NCI-H2227 treated with DMSO at 0.1 percent for 48 hours (cell line): ENCODE measurements at places on chromosomes 13 and 19.
A peak's percentile ranks its signal among the peaks of the same experiment; 100 is the strongest.

DNA sequence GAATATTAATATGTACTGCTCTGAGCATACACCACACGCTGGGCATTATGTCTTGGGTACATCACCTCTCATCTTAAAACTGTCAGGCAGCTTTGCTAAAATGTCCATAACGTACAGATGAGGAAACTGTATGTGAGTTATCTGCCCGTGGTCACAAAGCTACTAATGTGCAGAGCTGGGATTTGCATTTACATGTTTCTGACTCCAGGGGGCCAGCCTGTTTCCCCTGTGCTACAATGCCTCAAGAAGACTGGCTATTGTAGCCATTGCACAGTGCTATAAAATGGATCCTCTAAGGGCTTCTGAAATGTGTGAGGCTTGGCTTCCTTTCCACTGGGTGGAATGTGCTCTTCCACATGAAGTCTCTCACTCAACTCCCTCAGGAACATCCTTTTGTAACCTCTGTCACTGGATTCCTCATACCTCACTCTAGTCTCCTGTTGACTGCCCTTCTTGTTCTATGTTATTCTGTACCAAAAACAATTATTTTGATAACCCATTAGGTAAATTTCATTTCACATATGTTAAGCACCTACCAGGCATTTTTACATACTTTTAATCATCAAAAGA, 95.6 kb upstream of the HTR2A start:
- DNase-seq = no peak

DNA sequence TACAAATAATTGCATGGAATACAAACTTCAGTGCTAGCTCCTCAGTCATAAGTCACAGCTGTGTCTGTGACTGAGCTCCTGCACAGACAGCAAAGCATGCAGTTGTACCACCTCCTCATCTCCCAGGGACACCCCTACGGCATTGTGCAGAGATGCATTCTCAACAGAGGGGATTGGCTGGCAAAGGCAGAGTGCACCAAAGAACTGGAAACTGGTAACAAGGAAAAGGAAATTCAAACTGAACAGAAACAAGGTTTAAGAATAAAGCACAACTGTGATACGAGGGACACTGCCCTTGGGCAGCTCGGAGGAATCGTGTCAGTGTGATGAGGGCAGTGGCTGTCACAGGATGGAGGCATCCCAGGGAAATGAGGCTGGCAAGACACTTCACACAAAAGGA, 126.1 kb upstream of the SOX1 start:
- no peak for DNase-seq

GRCh38 chr13:44573071-44573470, 3.1 kb downstream of the TSC22D1 start:
- no peak for DNase-seq

DNA sequence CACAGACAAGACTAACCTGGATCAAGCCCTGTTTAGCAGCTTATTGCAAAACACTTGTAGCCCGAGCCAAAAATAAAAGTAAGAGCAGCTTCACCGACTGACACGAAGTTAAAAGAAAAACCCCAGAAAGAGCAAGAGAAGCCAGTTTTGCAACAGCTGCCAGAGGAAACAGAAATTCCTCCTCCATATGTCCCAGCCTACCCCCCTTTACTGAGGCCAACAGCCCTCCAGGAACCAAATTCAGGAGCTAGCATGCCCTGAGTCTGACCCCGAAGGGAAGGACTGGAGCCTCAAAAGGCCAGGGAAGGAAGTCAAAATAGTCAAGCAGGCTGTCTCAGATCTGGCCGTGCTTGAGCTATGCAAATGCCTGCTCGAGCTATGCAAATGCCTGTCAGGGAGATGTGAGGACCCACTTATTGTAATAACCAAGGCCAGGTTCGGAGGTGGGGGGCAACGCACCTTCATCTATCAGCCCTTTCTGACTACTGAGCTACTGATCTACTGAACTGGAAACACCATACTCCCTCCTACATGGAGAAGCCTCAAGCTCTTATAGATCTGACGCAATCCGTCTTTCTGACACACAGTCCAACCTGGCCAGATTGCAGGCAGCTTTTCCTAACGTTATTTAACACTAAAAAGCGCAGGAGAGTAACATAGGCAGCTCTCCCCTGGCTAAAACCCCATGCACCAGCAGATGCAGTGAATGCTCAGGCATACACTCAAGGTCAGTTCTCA, 6.7 kb downstream of the SIGLEC11 start:
- no peak for DNase-seq

GRCh38 chr19:29371251-29372090, 154.3 kb upstream of the VSTM2B start:
- no peak for DNase-seq

DNA sequence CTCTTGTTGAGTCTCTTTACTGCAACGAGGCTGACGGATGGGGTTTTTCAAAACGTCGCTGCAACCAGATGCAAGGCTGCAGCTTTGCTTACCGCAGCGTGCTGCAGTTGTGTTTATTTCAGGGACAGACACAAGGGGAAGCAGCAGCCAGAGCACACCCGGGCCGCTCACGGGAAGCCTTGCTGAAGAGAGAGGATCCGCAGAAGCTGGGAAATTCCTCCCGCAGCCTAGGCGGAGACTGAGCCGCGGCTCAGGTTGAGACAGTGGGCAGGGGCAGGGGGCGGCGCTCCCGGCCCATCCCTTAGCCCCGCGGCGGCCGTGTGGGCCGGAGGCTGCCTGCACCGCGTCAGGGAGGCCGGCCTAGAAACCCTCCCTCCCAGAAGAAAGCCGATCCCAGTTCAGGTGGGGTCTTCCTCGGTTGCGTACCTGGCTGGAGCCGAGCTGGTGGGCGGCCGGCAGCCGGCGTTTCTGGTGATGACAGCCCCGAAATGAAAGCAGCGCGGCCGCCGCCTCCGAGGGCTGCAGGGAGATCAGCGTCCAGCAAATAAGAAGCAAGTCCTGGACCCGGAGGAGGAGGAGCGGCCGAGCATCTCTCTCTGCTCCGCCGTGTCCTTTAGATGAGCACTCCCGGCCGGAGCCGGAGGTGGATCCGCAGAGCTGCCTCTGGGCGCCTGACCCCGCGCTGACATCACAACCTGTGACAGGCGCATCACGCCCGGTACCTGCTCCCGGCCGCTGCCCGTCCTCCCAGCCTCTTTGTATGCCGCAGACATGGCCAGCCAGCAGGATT, at the start of gene FRY:
FRY (plus strand) TSS at position 750 of the 790 bp plus-strand sequence; CDS start at position 772, 22 bp downstream.
- DNase-seq = peak; percentile 60

DNA sequence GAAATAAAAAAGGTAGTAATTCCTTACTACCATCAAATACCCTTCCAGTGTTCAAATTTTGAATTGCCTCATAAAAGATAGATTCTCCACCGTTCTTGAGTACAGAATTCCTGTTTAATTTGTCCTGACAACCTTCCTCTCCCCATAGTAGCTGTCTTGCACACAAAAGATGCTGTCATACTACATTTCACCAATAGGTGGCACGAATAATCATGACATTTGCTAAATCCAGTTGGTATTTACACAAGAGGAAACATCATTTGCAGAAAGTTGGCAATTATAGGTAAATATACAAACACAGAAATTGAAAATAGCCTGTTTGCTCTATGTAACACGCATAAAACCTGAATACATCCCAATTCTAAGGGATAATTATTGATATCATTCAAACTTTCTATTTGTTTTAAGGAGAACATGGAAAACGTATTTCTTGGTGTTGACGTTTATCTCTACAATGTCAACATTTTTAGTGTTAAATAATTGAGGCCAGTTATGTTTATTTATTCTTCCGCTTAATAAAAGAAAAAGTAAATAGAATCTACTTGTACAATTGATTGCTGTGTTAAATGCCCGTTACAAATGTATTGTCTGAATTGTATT, 58.3 kb upstream of the CLDN10 start:
- peak; percentile 13 for DNase-seq

- no peak for DNase-seq
These were observed 33.3 kb upstream of the SCEL start for GRCh38 chr13:77502104-77502720.

DNA sequence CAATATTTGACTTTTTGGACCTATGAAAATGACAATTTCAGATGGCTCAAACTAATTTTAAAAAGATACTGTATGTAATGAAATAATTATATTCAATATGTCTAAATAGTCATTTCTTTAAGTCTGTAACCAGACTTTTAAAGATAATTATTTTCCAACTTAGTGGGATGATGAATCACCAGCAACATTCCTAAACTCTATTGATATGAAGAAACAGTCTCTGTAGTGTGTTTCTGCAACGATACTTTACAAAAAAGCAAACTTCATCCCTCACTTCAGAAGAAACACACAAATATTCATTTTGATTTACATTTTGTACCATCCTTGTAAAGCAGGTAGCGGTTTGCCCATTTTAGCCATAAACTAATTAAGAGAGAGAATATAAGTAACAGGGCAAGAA, 417.4 kb downstream of the EFNB2 start:
- no peak for DNase-seq

GRCh38 chr13:30745906-30746686, 10.8 kb downstream of the ALOX5AP start:
- no peak for DNase-seq

DNA sequence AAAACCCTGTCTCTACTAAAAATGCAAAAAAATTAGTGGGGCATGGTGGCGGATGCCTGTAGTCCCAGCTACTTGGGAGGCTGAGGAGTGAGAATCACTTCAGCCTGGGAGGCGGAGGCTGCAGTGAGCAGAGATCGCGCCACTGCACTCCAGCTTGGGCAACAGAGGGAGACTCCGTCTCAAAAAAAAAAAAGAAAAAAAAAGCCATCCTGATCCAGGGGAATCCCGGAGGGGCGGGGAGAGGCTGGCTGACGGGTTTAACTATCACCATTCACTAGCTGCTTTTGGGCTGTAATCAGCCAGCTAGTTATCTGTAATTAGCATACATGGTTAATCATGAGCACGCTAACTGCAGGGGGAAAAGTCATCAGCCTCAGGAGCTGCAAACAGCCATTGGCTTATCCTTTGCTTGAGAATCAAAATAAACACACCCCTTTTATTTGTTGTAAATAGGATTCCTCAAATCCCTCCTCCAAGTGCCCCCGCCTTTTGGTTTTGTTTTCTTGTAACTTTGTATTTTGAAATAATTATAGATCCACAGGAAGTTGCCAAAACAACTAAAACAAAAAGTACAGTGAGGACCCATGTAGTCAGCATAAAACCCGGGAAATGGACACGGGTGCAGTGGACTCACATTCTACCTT, 9.6 kb downstream of the FSD1 start:
- DNase-seq = no peak

DNA sequence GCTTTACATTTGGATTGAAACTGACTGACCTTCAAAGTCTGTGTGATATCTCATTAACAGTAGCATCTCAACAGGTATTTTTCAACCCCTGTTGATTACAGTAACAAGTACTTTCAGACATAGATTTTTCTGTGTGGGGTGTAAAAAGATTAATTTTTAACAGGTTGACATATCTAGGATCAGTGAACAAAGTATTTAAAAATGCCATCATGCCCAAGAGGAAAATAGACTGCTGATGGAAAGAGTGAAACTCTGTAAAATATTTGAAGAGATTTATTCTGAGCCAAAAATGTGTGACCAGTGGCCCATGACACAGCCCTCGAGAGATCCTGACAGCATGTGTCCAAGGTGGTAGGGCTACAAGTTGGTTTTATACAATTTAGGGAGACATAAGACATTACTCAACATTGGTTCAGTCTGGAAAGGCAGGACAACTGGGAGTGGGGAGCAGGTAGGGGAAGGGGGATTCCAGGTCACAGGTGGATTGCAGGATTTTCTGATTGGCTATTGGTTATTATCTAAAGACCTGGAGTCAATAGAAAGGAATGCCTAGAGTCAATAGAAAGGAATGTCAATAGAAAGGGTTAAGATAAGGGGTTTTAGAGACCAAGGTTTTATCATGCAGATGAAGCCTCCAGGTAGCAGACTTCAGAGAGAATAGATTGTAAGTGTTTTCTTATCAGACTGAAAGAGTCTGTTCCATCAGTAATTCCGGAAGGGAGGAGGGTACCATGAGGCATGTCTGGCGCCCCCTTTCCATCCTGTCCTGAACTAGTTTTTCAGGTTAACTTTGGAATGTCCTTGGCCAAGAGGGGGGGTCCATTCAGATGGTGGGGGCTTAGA, 29.1 kb downstream of the TNFRSF19 start:
- DNase-seq = no peak

- no peak for DNase-seq
These were observed 903.1 kb upstream of the SPRY2 start for GRCh38 chr13:81244011-81244410.

- DNase-seq = no peak
These were observed 121.8 kb upstream of the VSTM2B start for GRCh38 chr19:29404015-29404414.

DNA sequence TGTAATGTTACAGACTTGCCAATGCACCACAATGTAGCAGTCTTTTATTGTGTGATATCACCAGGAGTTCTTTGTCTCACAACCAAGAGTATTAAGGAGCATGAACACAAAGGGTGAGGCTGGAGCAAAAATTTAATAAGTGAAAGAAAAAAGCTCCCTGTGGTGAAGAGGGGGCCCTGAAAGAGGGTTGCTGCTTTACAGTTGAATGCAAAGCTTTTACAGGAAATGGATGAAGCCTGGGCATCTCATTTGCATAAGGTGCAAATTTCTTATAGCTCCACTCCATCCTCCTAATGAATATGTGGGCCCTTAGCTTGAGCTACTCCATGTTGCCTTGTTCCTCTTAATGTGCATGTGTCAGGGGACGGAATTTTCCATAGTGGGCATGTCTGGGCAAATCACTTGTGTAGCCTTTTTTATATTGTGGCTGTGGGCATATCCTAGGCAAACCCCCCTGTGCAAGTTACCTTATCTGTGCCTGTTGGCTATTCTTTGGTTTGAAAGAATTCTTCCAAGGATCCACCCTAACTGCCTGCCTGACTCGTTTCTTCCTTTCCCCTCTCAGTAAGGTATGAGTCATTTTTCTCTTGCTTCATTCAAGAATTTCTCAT, 45.3 kb upstream of the TRPC4 start:
- no peak for DNase-seq

DNA sequence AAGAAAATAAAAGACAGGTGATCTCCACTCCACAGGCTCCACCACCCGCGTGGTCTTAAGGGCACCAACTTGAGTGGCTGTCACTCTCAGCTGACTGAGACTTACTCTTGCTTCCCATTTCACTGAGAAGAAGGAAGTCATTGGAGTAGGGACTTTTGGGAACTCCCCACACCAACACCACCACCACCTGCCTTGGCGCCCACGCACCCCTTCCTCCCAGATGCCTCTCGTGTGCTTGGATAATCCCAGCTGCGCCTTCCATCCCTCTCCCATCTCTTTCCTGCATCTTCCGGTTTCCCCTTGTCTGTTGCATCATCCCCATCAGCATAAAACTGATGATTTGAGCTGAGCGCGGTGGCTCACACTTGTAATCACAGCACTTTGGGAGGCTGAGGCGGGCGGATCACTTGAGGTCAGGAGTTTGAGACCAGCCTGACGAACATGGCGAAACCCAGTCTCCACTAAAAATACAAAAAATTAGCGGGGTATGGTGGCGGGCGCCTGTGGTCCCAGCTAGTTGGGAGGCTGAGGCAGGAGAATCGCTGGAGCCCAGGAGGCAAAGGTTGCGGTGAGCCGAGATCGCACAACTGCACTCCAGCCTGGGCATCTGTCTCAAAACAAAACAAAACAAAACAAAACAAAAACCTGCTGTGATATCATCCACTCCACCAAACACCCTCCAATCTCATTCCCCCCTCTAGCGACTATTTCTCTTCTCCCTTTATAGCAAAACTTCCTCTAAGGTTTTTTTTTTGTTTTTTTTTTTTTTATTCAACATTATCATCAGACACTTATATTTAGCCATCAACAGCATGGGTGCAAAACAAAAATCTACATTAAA, 25.5 kb downstream of the AP2S1 start:
- no peak for DNase-seq
